ENCODE measurements at places on chromosomes 2 and 18. TPM values are rescaled to one million over a fixed set of nuclear protein-coding genes. Genes with fewer than 3 reads are reported as not detected.

Gene SMPD4
- 24.3 TPM for total RNA-seq

Gene KRTCAP3
- 3.6 TPM for total RNA-seq

Gene VWA3B
- total RNA-seq, result 0.14 TPM

DNA sequence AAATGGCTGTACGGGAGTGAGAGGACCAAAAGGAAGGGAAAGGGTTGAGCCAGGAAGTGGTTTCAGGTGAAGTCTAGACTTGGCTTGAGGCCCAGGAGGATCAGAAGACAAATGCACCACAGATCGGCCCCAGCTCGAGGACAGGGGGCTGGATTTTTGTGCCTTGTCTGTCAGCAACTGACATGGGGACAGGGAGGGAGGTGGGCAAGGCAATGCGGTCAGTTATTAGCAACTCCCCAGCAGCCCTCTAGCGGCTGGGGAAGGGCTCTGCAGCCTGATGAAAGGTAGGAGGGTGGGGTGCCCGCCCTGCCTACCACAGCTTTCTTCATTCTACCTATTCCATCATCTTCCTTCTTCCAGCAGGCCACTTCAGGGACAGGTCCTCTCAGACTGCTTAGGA, 50.0 kb downstream of the CPO start:
- peak; percentile 36 for DNase-seq

- no peak for DNase-seq
Observed at GRCh38 chr18:59950215-59950944, 50.6 kb downstream of the PMAIP1 start.

DNA sequence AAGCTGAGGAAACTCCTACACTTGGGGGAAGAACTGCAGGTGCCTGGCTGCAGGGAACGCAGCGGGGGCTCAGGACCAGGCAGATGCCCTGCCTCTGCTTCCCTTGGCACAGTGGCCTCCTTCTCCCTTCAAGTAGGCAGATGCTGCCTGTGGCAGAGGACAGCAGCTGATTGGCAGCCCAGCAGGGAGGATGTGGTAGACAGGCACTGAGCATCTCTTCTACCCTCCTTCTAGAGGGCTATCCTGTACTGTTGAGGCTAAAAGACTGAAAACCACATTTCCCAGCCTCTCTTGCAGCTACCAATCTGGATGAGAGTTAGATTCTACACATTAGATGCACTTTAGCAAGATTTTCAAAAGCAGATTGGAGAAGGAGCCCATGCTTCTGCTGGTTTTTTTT, 105.7 kb downstream of the MSH2 start:
- no peak for DNase-seq

- DNase-seq, result no peak
Observed at GRCh38 chr18:62651276-62652056, 63.9 kb upstream of the PHLPP1 start.

DNA sequence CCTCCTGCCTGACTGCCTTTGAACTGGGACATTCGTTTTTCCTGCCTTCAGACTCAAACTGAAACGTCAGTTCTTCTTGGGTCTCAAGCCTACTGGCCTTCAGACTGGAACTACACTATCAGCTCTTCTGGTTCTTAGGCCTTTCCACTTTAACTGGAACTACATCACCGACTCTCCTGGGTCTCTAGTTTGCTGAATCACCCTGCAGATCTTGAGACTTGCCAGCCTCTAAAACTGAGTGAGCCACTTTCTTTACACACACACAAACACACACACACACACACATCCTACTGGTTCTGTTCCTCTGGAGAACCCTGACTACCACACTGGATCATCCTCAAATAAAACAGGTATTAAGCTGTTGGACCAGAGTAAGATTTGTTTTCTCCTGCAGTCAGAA, 46.7 kb upstream of the ATL2 start:
- DNase-seq, result no peak

DNA sequence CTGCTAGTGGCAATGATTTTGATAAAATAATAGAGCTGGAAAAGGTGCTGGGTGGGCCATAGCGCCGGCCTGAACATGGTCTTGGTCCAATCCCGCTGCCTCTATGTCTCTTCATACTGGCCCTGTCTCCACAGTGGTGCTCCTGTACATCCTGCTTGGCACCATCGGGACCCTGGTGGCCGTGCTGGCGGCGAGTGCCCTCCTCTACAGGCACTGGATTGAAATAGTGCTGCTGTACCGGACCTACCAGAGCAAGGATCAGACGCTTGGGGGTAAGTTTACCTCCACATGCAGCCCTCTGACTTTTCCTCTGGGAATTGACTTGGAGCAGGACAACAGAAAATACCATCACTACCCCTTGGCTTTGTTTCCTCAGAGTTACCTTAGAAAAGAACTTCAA, 24.0 kb downstream of the IL18RAP start:
- DNase-seq, result no peak

DNA sequence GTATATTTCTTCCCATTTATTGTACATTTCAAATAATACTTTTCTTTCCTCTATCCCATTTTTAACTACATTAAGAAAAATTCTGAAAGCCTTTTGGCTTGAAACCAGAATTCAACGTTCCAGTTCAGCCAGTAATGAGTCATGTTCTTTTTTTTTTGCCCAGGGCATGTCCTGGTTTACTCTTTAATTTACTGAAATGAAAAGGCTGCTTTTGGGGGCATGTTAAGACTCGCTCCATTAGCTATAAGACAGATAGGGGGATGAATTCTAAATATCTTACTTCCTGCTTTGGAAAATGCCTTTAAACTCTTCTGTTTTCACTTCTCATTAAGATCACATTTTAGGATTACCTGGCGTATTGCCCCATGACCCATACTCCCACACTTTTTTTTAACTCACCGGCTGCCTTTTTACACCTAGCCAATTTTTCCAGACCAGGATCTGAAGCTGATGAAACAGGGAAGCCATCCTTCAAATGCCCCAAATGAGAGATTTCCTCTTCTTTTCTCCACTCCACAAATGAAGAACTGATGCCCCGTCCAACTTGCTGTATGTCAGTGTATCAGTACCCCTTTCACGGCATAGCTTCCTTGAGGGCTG, 585 bp downstream of the ABCA12 start:
- no peak for DNase-seq

- DNase-seq, result peak; percentile 25
Observed at GRCh38 chr2:26587994-26588393, 53.2 kb downstream of the CIB4 start.

DNA sequence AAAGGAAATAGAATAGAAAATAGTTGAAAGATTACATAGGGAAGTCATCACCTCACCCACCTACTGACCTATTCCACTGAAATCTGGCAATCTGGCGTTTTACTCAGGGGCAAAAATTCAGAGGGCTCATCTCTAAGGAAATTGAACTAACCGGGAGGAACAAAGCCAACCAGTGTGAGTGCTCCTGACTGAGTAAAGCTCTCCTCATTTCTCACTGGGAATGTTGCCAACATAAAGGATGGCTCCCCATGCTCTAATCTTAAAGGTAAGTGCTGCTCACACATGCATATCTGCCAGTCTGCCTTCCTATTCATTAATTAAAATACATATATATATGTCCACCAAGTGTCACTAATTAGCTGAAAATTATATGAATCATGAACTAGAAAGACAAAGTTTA, 13.5 kb upstream of the DOK6 start:
- DNase-seq, result no peak

GRCh38 chr2:136486115-136486514, 279.2 kb upstream of the THSD7B start:
- no peak for DNase-seq

All from right lobe of liver (tissue), 6 donors.